ENCODE measurements at places on chromosomes 3 and 15.

GRCh38 chr15:23857028-23857641 lies 170.0 kb upstream of the NDN start:
- no peak for DNase-seq

GRCh38 chr15:85880501-85881190 lies 85.9 kb upstream of the KLHL25 start:
- no peak for DNase-seq

GRCh38 chr3:23668430-23668904 lies 137.3 kb upstream of the UBE2E1 start:
- no peak for DNase-seq

- DNase-seq: no peak
Observed at GRCh38 chr3:184632551-184633236, 71.1 kb downstream of the EPHB3 start.

GRCh38 chr3:100602506-100603444 lies 6.6 kb upstream of the ADGRG7 start:
- DNase-seq: no peak

- DNase-seq: no peak
Observed at GRCh38 chr3:3504686-3505085, 294.5 kb upstream of the LRRN1 start.

- peak; percentile 44 for DNase-seq
Observed at GRCh38 chr3:30199096-30199759, 407.2 kb upstream of the TGFBR2 start.

DNA sequence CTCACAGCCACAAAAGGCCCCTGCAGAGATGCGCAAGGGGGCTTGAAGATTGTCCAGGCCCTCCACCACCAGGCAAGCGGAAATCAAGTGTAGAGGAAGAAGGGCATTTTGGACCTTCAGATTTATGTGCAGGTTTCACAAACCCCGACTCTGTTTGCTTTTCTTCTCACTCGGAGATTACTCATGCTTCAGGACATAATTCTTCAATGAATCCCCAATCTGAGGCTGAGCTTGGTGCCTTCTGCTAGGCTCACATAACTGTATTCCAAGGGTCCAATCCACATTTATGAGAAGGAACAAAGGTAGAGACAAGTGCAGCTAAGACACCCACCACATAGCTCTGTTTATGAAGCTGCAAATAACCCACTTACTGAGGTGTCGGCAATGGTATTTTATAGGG lies 50.6 kb upstream of the NMNAT3 start:
- DNase-seq: no peak

DNA sequence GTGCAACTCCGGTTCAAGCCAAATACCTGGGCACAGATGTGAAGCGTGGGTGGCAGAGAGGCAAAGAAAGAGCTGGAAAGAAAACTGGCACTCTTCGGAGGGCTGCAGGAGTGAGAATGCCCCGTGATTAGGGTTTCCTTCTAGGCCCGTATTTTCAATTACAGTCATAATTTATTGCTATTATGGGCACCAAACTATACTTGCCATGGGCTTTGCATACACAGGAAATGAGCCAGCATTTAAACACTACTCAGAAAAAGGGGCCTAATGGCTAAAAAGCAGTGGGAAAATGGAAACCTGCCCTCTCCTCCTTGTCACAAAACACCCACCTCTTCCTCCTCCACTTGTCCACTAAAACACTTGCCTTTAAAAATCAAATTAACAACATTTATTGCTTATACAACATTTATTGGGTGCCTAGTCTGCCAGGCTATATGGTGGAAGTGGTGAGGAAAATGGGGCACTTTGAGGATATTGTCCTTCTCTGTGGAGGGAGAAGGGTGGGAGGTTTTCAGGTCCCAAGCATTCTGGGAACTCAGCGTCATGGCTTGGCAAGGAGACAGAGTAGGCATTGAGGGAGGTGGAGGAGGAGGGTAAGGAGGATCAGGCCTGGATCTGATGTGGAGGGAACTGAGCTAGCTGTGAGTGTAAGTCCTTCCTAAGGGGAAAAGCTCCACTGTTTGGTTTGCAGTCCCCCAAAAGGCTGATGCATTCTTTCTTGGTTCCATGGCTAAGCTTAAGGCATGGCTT lies 160.9 kb downstream of the SLCO3A1 start:
- DNase-seq: no peak

DNA sequence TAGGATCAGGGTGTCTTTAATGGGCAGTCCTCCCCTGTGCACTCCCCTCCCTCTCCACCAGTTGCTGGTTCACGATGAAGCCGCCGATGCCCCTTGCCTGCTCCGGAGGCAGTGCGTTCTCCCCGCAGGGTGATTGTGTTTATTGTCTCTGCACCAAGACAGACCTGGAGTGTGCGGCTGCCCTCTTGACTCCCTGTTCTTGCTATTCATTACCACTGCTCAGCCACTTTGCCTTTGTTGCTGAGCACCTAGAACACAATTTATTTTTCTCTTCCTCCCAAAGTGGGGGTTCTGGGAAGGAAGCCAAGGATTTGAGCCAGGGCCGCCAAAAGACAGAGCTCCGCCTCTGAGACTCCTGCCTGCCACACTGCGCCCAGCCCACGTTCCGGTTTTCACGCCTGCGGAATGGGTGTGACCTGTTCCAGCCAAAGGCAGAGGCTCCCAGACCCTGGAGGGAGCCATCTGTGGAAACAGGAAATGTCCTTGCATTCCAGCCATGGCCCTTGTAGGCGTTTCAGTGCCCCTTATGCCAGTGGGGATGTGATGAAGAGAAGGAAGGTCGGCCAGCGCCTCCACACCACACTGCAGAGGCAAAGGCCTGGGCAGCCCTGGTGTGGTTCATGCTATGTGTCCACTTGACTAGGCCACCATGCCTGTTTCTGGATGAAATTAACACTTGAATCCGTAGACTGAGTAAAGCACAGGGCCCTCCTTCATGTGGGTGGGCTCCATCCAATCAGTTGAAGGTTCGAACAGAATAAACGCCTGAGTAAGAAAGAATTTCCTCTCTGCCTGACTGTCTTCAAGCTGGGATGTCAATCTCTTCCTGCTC lies 85.8 kb downstream of the HMG20A start:
- DNase-seq: no peak

DNA sequence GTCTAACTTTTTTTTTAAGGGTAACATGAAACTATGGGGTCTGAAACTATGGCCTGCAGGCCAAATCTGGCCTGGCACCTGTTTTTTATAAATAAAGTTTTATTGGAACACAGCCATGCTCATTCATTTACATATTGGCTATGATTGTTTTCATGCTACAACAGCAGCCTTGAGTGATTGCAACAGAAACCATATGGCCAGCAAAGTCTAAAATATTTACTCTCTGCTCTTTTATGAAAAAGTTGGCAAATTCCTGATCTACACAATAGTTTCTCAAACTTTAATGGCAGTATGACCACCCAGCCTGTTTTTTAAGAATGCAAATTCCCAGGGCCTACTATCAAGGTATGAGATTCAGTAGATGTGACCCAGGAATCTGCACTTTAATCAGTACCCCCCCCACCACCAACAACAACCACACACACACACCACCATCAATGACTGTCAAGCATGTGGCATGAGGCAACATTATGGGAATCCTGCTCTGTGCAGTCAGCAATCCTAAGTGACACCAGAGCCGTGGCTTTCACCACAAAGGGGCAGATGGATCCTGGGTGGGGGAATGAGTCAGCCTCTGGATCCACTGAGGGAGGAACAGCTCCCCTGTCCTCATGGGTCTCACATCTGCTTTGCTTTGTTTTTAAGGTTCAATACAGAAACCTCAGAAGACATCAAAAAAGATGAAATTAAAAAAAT lies 142.8 kb downstream of the NTRK3 start:
- DNase-seq: no peak

DNA sequence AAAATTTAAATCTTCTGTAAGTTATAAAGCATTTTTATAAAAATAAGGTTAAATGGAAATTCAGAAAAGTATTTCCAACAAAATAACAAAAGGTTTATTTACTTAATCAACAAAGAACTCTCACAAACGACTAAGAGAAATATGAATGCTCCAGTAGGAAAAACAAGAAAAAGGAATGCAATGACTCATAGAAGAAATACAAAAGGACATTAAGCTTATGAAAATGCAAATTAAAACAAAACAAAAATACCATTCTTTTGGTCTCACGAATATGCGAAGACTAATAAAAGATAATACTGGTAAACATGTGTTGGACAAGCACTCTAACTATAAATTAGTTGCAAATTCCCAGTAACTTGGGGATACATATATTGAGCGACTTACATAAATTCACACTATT lies 17.5 kb upstream of the TBC1D5 start:
- DNase-seq: no peak

DNA sequence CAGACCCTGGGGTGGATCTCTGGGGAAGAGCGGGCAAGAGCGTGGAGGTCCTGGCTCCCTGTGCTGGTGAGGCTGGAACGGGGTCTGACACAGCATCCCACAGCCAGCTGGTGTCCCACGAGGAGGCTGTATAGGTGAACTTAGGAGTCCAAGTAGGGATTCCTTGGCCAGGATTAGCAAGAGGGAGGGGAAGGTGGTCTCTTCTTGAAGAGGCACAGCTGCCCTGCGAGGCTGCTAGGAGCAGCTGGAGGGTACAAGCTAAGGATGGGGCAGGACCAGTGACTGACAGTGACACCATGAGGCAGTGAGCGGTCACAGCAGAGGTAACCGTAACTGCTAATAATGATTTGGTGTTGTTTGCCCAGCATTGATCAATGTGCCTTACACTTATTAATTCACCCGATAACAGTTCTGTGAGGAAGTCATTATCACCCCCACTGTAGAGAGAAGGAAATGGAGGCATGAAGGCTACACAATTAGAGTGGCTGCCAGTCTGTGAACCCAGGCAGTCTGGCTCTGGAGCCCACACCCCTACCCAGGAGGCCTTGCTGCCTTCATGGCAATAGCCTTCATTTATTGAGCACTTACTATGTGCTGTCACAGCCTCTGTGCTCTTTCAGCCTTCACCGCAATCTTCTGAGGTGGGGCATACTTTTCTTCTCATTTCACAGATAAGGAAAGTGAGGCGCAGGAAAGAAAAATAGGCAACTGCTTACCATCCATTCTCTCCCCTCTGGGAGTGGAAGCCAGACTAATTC lies 59.4 kb downstream of the TMEM44 start:
- DNase-seq: no peak

- DNase-seq: no peak
Observed at GRCh38 chr3:179706233-179706632, 53.4 kb downstream of the USP13 start.

DNA sequence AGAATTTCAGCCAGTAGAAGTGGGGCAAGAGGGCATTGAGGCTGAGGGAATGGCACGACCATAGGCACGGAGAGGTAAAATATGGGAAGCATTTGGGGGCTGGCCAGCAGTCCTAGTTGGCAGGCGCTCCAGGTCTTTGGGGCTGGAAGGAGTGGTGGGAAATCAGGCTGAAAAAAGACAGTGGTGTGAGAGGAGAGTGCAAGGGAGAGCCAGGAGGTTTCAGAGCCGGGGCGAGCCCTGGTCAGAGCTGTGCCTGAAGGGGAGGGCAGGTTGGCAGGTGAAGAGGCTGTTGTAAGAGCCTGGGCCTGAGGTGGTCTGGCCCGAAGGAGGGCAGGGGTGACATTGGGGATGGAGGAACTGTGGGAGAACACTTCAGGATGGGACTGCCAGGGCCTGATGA lies 1.6 kb upstream of the IDH3A start:
- DNase-seq: no peak

DNA sequence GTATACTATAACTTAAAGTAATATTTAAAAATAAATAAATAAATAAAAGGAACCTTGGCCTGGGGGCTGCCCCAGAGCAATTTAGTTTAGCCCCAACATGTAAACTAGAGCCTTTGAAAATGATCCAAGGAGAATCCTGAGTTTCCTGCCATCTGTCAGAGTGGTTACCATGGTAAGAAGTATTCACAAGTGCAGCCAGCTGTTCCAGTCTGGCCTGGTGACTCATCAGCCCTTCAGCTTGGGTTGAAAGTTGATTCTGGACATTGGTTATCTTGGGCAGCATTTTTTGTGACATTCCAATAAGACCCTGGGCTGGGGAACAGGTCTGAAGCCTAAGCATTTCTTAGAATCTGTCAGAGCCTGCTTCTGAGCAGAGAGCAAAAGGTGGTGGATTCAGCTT lies 72.7 kb upstream of the LRTM1 start:
- no peak for DNase-seq

DNA sequence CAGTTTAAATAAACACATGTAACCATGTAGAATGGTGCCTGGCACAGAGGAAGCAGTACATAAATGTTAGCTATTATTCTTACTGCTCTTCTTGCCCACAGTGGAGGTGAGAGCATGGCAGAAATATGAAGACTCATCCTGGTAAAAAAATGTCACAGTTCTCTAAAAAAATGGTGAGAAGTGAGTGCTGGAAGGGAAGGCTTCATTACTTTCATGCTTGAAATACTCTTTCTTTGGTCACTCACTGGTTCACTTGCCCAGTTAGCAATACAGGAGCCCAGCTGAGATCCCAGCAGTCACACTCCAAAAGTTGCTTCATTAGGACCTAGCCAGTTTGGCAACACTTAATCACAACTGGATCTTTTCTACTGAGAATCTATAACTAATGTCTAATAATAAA lies 1017.2 kb downstream of the TUSC7 start:
- no peak for DNase-seq

DNA sequence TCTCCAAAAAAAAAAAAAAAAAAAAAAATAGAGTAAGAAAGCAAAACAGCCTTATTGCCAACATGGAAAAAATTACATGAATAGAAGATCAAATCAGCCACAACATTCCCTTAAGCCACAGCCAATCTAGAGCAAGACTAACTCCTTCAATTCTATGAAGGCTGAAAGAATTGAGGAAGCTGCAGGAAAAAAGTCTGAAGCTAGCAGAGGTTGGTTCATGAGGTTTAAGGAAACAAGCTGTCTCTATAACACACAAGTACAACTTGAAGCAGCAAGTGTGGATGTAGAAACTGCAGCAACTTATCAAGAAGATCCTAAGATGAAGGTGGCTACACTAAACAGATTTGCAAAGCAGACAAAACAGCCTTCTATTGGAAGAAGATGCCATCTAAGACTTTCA lies 9.3 kb downstream of the PARL start:
- no peak for DNase-seq

GRCh38 chr3:65284546-65284945 lies 596.7 kb upstream of the ADAMTS9 start:
- DNase-seq: no peak

- DNase-seq: no peak
Observed at GRCh38 chr3:119494597-119494996, 3.8 kb upstream of the TIMMDC1 start.

DNA sequence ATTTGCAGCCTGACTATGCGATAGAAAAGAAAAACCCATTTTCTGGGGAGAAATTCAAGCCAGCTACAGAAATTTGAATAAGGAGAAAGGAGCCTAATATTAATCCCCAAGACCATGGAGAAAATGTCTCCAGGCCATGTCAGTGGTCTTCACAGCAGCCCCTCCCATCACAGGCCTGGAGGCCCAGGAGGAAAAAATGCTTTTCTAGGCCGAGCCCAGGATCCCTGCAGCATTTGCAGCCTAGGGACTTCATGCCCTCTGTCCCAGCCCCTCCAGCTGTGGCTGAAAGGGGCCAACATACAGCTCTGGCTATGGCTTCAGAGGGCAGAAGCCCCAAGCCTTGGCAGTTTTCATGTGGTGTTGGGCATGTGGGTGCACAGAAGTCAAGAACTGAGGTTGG lies 26.3 kb downstream of the ARRDC4 start:
- DNase-seq: no peak

Data from stimulated activated CD4-positive, alpha-beta T cell treated with anti-CD3 and anti-CD28 coated beads, Interleukin-12 subunit alpha, Interleukin-12 subunit beta, amount 100 ng/mL, for 48 hours (primary cell).